ENCODE measurements at places on chromosomes 6 and 20. TPM values are rescaled to one million over a fixed set of nuclear protein-coding genes. Genes with fewer than 3 reads are reported as not detected.
A peak's percentile ranks its signal among the peaks of the same experiment; 100 is the strongest.

The IL17F gene
- not detected for total RNA-seq

The F13A1 gene
- total RNA-seq = not detected

The KIFC1 gene
- 1.8 TPM for total RNA-seq

The PSMB9 gene
- total RNA-seq = 125 TPM

The DNMT3B gene
- total RNA-seq = 0.56 TPM

The ECT2L gene
- total RNA-seq = 0.06 TPM

The PNLDC1 gene
- 0.28 TPM for total RNA-seq

The EPHA7 gene
- total RNA-seq = not detected

The MCM8 gene
- 8.3 TPM for total RNA-seq

GRCh38 chr20:1646975-1647431 lies 10.6 kb downstream of the SIRPG start:
- DNase-seq = no peak

DNA sequence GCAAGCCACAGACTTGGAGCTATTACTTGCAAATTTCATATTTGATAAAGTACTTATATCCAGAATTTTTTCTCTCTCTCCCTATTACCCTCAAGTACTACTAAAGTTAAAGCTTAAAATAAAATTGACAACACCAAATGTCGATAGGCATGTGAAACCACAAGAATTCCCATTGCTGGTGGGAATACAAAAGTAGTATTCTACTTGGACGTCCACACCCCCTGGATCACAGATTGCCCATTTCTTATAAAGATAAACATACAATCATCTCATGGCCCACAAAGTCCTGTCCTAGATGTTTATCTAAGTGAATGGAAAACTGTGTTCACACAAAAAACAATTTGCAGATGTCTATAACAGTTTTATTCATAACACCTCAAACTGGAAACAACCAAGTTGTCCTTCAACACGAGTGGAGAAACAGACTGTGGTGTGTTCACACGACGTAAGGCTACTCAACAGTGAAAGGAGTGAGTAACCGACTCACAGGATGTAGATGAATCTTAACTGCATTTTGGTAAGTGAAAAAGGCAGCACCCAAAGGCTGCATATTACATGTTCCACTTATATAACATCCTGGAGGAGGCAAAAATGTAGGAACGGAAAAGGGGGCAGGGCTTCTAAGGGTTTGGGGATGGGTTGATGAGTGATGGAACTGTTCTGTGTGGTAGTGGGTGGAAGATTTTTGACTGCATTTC lies 297.4 kb downstream of the THBS2 start:
- no peak for DNase-seq

GRCh38 chr20:44582311-44583025 lies at the start of gene PKIG:
Gene PKIG (plus strand): TSS chr20:44582579. CDS start chr20:44614557, 31,978 bp downstream.
- DNase-seq = no peak

GRCh38 chr20:53814060-53814459 lies 220.4 kb upstream of the ZNF217 start:
- no peak for DNase-seq

DNA sequence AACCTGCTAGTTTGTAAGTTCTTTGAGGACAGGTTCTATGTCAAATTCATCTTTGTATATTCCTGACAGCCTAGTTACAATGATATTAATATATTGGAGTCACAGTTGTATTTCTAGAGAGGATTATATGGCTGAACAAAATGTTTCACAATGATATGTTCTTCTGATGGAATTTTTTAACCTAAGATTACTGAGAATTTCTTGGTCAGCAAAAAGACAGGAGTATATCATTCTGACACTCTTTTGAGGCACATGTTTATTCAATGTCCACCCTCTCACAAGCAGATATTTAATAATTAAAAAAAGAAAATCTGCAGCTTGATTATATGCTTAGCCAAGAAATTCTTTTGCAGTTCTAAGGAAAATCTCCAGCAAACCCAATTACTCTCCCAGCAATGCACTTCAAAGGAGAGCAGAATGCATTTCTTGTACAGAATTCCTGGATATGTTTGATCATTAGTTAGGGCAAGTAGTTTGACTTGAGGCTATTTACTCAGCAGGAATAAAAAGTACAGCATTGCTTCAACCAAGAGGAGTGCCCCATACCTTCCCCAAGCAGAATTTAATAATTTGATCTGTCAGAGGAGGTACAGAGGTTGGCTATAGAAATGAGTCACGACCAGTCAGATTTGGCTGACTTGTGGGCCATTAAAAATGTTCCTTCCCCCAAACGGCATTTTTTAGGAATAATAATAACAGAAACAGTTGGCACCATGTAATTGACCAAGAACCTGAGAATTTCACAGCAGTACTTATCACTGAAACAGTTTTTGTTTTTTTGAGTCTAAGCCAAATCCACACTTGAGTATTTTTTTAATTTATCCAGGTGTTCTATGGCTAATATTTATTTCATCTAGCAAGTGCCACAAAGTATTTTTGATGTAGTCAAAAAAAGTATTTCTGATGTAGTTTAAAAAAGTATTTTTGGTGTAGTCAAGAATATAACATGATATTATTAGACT lies 508.1 kb upstream of the FLRT3 start:
- no peak for DNase-seq

DNA sequence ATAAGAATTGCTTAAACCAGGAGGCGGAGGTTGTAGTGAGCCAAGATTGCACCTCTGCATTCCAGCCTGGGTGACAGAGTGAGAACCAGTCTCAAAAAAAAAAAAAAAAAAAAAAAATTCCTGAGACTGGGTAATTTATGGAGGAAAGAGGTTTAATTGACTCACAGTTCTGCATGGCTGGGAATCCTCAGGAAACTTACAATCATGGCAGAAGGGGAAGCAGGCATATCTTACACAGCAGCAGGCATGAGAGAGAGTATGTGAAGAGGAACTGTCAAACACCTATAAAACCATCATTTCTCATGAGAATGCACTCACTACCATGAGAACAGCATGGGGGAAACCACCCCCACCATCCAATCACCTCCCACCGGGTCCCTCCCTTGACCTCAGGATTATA lies 1.8 kb upstream of the FKBP1A start:
- no peak for DNase-seq

GRCh38 chr6:41568585-41569384 lies 22.6 kb downstream of the FOXP4 start:
- DNase-seq = no peak

GRCh38 chr20:12762725-12763124 lies 246.0 kb upstream of the SPTLC3 start:
- DNase-seq = no peak

DNA sequence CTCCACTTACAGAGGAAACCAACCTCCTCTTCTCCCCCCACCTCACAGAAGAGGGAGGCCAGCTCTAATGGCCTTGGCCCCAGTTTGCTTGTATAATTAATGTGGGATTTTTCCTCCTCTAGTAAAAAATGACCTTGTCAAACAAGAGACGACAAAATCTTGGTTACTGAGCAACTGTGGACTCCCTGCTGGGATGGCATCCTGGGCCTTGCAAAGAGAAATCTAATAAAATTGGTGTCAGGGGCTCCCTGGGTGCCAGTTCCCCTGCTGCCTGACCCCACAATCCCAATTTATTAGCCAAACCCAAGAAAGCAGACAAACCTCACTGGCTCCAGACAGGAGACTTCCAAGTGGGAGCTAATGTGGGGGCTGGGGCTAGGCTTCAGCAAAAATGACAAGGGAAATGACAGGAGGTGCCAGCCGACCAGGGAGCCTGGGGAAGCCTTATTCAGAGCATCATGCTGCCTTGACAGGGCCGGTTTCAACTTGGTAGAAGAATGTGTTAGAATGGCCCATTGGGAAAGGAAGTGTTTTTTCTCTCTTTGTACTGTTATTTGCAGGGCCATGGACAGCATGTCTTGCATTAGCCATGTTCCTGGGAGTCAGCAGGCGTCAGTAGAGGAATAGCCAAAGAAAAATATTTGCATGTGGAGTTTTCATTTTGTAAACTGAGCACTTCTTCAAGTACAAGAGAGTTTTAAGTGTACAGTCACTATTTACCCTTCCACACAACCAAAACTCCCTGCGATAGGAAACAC lies 816.9 kb downstream of the DHX35 start:
- no peak for DNase-seq

DNA sequence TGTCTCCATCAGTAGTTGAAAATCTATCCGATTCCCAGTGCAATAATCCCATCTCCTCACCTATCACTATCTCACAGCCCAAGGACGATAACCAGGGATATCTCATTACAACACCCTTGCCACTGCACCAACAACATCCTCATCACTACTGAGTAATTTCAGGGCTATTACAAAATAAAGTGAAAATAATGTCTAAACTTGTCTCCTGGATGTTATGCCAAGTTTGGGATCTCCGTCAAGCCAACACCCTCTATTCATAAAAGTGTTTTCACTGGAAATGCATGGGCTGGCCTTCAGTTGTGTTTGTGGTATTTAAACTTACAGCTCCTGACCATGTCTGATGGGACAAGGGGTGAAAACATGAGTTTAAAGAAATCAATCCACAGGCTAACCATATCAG lies 42.0 kb upstream of the STMND1 start:
- DNase-seq = no peak

GRCh38 chr6:169930799-169931198 lies 179.4 kb downstream of the ERMARD start:
- no peak for DNase-seq

- peak; percentile 67 for DNase-seq
Observed at GRCh38 chr6:30102970-30103871, 9.7 kb downstream of the TRIM31 start.
